Pancreas (tissue), 10 donors: ENCODE measurements at places on chromosomes 16 and 17. TPM values are rescaled to one million over a fixed set of nuclear protein-coding genes. Genes with fewer than 3 reads are reported as not detected.

DNA sequence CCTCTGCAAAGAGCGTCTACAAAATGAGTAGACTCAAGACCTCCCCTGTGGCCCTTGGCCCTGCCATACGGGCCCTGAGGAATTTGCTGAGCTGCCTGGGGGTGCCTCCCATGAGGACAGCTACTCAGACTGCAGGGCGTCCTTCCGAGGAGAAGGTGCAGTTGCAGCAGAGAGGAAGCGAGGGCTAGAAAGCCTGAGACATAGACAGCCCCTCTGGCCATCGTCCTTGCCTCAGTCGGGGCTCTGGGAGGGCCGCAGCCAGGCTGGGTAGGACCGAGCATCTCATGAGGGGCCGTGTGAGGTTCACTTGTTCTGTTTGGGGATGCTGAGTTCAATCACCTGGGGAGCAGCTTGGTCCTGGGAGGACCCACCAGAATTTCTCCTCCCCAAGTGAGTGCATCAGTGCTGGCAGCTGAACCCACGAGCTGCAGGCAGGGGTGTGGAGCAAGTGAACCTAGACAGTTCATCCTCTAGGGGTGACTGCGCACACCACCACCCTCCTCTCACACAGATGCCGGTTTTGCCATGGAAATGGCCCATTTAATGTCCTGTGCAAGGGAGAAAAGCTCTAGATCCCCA, 20.3 kb downstream of the RAB11FIP4 start:
- H3K4me3 ChIP-seq = no peak overlapping the region
- no peaks in the 10 kb centered on the region for H3K36me3 ChIP-seq
- peak; percentile 6 for DNase-seq
- no peaks in the 10 kb centered on the region for H3K27me3 ChIP-seq
- no peak overlapping the region for H3K27ac ChIP-seq
- H3K4me1 ChIP-seq = no peaks in the 10 kb centered on the region

DNA sequence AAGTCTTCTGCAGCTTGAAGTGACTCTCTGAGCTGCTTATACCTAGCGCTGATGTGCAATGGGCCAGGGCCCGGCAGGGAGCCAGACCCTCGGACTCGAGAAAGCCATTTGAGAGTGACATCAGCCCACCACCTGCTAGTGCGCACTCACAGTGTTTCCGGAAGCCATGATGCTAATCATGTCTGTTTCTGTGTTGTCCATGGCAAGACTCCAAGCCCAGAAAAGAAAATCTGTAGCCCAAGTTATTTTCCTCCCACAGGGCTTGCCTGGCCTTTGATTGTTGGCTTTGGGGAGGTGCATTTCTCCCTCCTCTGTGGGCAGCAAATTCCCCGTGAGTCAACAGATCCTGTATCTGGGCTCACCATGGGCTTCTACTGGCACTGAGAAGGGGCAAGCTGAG, 1.8 kb upstream of the CDRT4 start:
- H3K27me3 ChIP-seq = no peaks in the 10 kb centered on the region
- no peak overlapping the region for H3K27ac ChIP-seq
- DNase-seq = no peak
- no peaks in the 10 kb centered on the region for H3K36me3 ChIP-seq
- no peak overlapping the region for H3K4me3 ChIP-seq
- H3K4me1 ChIP-seq = no peaks in the 10 kb centered on the region

DNA sequence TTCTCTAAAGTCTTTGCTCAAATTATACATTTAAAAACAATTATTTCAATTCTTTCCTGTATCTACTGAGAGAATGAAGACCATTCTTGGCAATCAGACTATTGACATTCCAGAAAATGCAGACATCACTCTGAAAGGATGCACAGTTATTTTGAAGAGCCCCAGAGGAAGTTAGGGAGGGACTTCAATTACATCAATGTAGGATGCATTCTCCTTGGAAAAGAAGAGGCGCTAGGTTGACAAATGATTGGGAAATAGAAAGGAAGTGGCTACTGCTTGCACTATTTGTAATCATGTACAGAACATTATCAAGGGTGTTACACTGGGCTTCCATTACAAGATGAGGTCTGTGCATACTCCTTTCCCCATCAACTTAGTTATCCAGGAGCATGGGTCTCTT, 74.3 kb downstream of the SSH2 start:
- DNase-seq = no peak
- H3K27ac ChIP-seq = no peak overlapping the region
- no peak overlapping the region for H3K4me3 ChIP-seq
- no peaks in the 10 kb centered on the region for H3K27me3 ChIP-seq
- no peaks in the 10 kb centered on the region for H3K4me1 ChIP-seq

- H3K27ac ChIP-seq = no peak overlapping the region
- no peaks in the 10 kb centered on the region for H3K36me3 ChIP-seq
- H3K4me3 ChIP-seq = peak overlapping the region; percentile 77
- peaks cover 8% of the 10 kb centered on the region for H3K4me1 ChIP-seq
- no peaks in the 10 kb centered on the region for H3K27me3 ChIP-seq
- no peak for DNase-seq
Measured at GRCh38 chr17:5282642-5283217, 646 bp downstream of the RABEP1 start.

DNA sequence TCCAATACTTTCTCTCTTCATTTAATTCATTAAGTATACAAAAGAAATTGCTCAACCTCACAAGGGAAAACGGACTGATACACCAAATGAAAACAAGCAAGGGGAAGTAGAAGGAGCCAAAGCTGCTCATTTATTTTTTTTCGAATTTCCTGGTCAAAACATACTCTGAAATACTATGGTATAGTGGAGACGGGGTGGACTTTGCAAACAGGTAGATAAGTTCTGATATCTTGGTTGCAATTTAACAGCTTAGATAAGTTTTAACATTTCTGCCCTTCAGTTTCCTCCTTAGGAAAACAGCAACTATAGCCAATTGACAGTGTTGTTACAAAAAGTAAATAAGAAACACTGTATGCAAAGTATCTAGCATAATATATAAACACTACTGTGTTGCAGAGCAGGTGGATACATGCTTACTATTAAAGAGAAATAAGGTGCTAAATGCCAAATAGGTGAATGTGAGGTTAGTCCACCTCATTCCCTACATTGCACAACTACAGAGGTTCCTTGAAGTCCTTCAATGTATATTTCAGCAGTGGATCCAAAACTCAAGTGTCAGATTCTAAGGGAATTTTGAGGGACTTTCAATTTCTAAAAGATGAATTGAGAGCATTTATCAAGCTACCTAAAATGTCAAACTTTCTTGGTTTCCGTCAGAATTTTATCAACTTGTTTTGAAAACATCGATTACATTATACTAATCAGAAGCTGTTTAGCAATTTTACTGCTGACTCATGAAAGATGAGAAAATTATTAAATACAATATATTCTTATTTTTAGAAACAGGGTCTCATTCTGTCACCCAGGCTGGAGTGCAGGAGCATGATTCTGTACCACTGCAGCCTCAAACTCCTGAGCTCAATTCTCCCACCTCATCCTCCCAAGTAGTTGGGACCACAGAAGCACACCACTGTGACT, 11.0 kb downstream of the CCDC47 start:
- H3K27ac ChIP-seq = no peak overlapping the region
- H3K4me1 ChIP-seq = peaks cover 34% of the 10 kb centered on the region
- H3K4me3 ChIP-seq = no peak overlapping the region
- peaks cover 14% of the 10 kb centered on the region for H3K36me3 ChIP-seq
- no peak for DNase-seq
- no peaks in the 10 kb centered on the region for H3K27me3 ChIP-seq

- H3K4me3 ChIP-seq = no peak overlapping the region
- H3K27ac ChIP-seq = no peak overlapping the region
- DNase-seq = no peak
Measured at GRCh38 chr17:72506773-72507172, 386.0 kb downstream of the SOX9 start.

DNA sequence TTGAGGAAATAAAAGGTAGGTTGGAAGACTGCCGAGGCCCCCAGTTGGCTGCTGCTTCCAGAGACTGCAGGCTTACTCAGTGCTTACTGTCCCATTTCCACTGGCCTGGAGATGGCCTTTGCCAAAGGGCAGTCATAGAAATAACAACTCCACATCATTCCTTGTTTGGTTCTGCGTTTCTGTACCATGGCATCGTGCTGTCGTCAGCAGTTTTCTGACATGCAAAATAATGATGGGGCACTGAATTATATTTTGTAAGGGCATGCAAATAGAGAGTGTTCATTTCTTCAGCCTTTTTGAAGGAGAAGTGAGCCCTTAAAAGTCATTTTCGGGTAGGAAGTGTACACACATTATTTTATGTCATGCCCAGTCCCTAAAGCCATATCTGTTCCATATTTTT, 88.9 kb downstream of the RBFOX1 start:
- H3K36me3 ChIP-seq = no peaks in the 10 kb centered on the region
- H3K4me1 ChIP-seq = no peaks in the 10 kb centered on the region
- no peak overlapping the region for H3K4me3 ChIP-seq
- H3K27me3 ChIP-seq = no peaks in the 10 kb centered on the region

DNA sequence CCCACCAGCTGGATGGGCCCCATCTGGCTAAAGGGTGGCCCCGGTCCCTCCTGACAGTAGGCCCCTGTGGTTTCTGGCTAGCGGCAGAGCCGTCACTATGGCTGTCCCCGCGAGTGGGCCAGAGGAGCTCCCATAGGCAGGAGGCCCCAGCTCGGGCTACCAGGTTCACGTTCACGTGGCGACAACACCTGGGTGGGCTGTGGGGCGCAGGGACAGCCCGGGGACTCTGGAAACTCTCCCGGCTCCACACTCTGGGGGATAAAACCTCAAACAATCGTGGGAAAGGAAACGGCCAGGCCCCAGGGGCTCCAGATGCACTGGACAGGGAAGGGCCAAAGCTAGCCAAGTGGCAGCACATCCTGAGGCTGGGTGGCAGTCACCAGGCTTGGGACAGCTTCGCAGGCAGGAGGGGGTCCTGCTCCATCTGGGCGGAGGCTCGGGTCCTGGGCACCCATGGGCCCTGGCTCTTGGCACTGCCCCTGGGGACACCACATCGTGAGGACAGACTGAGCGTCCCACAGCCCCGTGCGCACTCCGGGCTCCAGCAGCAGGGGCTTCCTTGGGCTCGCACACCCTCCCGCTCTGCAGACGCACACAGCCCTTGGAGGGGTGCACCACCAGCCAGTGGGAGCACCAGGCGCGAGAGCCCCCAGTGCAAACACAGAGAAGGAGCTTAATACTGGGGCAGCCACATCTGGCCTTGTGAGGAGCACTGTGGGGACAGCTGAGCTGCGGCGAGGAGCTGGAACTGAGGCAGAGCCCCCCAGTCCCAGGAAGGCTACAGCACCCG, 4.4 kb downstream of the RNF166 start:
- peaks cover 4% of the 10 kb centered on the region for H3K36me3 ChIP-seq
- H3K27ac ChIP-seq = no peak overlapping the region
- no peaks in the 10 kb centered on the region for H3K27me3 ChIP-seq
- no peaks in the 10 kb centered on the region for H3K4me1 ChIP-seq
- H3K4me3 ChIP-seq = no peak overlapping the region
- no peak for DNase-seq

DNA sequence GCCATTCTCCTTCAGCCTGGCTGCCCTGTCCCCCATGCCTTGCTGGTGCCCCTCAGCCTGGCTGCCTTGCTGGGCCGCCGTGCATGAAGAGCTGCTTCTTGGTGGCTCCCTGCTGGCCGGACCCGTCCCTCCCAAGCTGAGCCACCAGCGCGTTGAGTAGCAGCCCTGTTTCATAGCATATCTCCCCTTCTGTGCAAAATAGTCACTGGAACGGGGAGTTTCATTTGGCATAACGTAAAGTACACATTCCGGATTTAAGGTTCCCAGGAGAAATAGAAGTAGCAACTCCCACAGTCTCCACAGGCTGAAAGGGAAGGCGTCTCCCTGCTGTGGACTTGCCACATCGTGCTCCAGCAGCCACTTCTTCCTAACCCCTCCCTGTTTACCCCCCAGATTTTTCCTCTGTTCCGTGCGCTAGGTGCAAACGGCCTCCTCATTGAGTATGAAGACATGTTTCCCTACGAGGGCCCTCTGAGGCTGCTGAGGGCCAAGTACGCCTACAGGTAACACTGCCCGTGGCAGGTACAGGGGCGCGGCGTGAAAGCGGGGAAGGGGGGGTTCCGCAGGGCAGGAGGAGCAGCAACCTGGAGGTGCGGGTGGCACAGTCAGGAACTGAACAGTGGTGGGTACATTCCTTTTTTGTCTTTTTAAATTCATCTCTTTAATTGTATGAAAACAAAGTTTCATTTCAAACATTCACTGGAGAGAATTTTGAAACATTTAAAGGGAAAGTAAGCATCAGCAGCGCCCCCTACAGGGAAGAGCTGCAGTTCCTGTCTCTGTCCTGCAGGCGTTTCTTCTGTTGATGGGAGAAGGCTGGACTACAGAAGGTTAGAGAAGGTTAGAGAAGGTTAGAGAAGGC, 5.8 kb upstream of the OGFOD3 start:
- no peak overlapping the region for H3K27ac ChIP-seq
- H3K27me3 ChIP-seq = no peaks in the 10 kb centered on the region
- H3K4me1 ChIP-seq = no peaks in the 10 kb centered on the region
- no peak overlapping the region for H3K4me3 ChIP-seq

- no peaks in the 10 kb centered on the region for H3K27me3 ChIP-seq
- no peak for DNase-seq
- no peaks in the 10 kb centered on the region for H3K4me1 ChIP-seq
- H3K4me3 ChIP-seq = no peak overlapping the region
- no peaks in the 10 kb centered on the region for H3K36me3 ChIP-seq
Measured at GRCh38 chr16:71676236-71676635, 48.3 kb downstream of the PHLPP2 start.

DNA sequence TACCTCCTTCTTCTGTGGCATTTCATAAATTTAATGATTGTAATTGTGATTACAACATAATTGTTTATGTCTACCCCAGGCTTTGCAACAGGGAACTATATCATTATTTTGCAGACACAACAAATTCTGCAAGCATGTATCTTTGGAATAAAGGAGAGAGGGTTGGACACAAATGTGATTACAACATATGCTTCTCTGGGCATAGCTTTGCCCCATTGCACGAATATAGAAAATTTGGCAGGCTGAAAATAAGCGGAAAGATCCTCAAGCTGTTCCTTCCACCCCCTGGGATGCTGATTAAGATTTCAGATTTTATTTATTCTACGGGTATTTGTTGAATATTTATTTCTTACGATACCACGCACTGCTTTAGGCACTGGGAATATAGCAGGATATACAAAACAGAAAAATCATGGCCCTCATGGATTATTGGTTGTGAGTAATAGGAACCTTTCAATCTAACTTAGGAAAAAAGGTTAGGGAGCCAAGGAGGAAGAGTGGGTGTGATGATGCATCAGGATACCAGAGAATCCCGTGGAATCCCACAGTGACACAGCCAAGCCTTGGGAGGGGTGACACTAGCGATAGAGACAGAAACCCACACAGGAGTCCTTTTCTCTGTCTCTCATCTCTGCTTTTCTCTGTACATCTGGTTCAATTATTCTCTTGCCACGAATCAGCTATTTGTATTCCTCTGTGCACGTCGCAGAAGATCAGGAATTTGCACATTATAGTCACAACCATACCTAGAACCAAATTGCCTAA, 520.7 kb downstream of the MAF start:
- no peak overlapping the region for H3K4me3 ChIP-seq
- no peaks in the 10 kb centered on the region for H3K27me3 ChIP-seq
- no peaks in the 10 kb centered on the region for H3K4me1 ChIP-seq

GRCh38 chr16:67914758-67915495, 16.7 kb downstream of the CTRL start:
- no peak overlapping the region for H3K4me3 ChIP-seq
- no peaks in the 10 kb centered on the region for H3K4me1 ChIP-seq
- no peak for DNase-seq
- no peaks in the 10 kb centered on the region for H3K27me3 ChIP-seq
- H3K36me3 ChIP-seq = peaks cover 10% of the 10 kb centered on the region

The G6PC1 gene
- total RNA-seq = 0.72 TPM

The WNT9B gene
- total RNA-seq = 0.32 TPM

The KRT39 gene
- total RNA-seq = not detected

The MT4 gene
- not detected for total RNA-seq

The TPSG1 gene
- 0.26 TPM for total RNA-seq

The CRYM gene
- total RNA-seq = 0.16 TPM

The DPEP1 gene
- total RNA-seq = 125 TPM

The LPCAT2 gene
- 12.8 TPM for total RNA-seq

The SP6 gene
- 0.19 TPM for total RNA-seq

The CUEDC1 gene
- total RNA-seq = 16.5 TPM
